ENCODE measurements at places on chromosomes 4 and X.

GRCh38 chr4:75030649-75031235 lies 97.8 kb downstream of the PARM1 start:
- DNase-seq = no peak

GRCh38 chr4:48774760-48775710 lies 5.0 kb downstream of the FRYL start:
- no peak for DNase-seq

DNA sequence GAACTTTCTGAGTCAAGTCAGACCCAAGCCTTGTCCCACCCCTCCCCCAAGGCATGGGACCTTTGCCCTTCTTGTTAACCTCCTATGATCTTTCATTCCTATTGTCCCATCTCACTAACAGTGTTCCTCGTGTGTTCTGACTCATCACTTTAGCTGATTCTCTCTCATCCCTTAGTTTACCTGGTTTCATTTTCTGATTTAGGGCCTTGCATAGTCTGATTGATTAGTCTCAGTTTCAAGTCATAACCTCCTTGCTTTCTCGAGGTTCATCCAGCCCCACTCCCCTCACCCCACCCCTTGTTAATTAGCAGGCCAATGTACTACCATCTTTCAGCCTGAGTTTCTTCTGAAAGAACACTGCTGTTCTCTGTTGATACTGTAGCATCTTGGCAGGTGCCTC lies 517.4 kb downstream of the RPA4 start:
- DNase-seq = no peak

DNA sequence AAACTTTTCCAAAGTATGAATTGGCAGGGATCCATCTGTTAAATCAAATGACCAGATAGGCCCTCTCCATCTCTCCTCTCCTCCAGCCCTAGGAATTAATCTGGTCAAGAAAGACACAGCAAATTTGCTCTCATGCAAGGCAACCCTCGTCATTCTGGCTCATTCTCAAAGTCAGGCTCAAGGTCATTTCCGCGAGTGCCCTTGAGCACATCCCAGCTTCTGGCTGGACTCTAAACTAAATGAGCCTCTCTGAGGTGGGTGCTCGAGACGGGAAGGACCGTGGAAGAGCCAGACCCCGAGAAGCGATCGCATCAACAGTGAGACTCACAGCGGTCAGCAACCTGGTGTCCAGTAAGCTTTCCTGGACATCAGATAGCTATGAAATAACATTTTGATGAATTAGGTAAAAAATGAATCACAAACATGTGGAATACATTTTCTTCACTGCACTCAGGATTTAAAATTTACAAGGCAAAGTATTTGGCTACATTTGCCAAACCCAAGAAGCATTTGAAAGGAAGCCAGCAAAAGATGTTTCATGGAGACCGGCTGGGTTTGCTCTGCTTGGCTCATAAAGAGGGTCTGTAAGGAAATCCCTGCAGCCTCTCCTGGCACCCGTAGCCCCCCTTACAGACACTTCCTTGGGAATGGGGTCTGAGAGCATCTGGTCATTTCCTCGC lies 121.0 kb downstream of the ENPP6 start:
- no peak for DNase-seq

GRCh38 chr4:52052475-52052780 lies 1.3 kb downstream of the SPATA18 start:
- DNase-seq = no peak

- no peak for DNase-seq
These were observed 89.0 kb upstream of the C4orf50 start for GRCh38 chr4:6107114-6107791.

- DNase-seq = no peak
These were observed 168.5 kb upstream of the PCDH18 start for GRCh38 chr4:137700751-137701150.
